Dermis microvascular lymphatic vessel endothelial cell (primary cell): ENCODE measurements at places on chromosomes 1 and 21. TPM values are rescaled to one million over a fixed set of nuclear protein-coding genes. Genes with fewer than 3 reads are reported as not detected.

Gene AIRE
- total RNA-seq, result not detected in 2 replicates

Gene SPRR3
- not detected in 2 replicates for total RNA-seq

DNA sequence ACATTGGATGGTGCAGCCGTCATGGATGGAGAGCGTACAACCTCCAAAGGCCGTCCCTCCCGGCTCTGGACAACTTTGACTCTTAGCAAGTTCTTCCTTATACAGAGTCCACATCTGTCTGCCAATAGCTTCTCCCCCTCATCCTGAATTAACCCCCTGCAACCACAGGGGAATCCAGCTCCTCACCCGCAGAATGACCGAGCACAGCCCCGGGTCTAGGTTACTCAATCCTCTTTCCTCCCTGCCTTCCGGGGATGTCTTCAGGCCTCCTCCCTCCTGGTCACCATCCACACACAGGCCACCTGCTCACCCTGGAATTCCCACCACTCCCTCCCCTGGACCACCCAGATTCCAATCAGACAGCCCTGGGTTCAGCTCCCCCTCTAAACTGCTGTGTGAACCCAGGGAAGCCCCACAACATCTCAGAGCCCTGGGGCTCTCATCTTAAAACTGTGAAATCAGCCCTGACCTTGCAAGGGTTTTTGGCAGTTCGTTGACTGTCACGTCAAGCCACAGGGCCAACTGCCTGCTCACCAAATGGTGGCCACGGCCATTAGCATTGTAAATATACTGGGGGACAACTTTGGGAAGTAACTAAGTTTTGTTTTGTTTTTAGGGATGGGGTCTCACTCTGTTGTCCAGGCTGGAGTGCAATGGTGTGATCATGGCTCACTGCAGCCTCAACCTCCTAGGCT is 54.2 kb downstream of the HSPG2 start:
- DNase-seq, result no peak

Gene GLMP
- 52.4 and 80.7 TPM in 2 replicates for total RNA-seq

GRCh38 chr1:230112131-230112701 is 45.2 kb downstream of the GALNT2 start:
- no peak for DNase-seq
